ENCODE measurements at places on chromosomes 13 and 19. TPM values are rescaled to one million over a fixed set of nuclear protein-coding genes. Genes with fewer than 3 reads are reported as not detected.

PTPRH gene
- 15.9 TPM for total RNA-seq

FBXO27 gene
- 16.4 TPM for total RNA-seq

DNA sequence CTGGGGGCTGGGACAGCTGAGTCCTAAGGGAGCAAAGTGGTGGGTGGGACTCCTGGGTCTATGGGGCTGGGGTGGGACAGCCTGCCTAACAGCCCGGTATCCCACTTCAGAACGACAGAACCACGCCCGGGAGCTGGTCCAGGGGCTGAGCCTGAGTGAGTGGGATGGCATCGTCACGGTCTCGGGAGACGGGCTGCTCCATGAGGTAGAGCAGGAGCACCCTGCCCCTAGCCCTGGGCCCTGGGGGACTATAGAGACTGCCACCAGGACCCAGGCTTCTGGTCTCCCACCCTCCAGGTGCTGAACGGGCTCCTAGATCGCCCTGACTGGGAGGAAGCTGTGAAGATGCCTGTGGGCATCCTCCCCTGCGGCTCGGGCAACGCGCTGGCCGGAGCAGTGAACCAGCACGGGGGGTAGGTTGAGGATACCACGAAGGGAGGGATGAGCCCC lies 8.6 kb downstream of the SPHK2 start:
- no peak for DNase-seq

GRCh38 chr13:66208589-66208988 lies 1021.5 kb downstream of the PCDH9 start:
- DNase-seq: no peak

DNA sequence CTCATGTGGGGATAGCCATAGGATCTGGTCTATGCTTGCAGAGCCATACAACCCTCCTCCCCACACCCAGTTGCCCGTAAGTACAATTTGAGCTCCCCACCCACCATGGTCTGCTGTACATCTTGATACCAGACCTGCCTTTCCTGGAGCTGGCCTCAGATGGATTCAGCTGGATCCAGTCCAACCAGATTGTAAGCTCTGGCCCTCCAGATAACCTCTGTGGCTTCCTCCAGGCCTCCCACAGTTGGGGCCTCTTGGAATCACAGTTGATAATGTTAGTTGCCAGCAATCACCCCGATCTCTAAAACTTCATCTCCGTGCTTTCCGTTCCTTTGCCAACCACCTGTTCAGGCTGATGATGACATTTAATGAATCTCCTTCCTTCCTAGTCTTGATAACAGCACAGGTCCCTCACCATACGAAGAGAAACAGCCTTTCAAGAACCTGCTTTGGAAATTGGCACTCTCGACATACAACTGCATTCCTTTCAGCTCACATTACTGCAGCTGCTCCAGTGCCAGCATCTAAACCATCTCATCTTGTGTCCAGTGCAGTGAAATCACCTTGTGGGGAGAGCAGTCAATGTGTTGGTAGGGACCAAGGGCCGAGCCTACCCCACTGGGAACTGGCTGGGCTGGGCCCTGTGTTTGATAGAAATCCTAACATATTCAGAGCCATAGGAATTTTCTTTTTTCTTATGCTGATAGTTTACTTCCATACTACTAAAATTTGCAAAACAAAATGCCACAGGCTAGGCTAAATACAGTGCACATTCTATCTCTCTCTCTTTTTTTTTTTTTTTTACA lies 15.1 kb upstream of the FOXO1 start:
- DNase-seq: no peak

CGB3 gene
- not detected for total RNA-seq

FCAR gene
- not detected for total RNA-seq

GRCh38 chr19:45511074-45511473 lies 3.8 kb downstream of the VASP start:
- no peak for DNase-seq

DNA sequence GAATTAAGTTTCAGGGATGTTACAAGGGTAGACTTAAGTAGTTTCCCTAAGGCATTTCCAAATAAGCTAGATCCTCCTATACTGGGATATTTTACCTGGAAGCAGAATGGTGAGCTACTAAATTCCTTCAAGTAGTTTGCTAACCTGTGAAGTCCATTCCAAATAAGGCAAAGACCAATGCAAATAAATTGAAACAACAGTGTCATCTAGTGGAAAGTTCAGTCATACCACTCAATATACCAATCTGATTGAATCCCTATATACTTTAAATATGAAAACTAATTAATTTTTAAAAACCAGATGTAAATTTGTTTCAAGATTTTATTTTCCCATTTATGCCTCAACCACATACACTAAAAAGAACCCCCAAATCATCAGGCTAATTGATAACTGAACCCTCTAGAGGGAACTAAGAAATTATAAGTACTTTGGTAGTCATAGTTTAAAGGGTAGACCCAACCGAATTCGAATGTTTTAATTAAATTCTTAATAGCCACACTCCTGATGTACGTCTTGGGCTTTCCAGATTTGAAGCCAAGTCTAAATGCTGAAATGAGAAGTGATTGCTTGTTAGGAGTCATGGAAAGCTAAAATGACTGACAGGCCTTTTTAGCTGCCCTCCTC lies 223.7 kb downstream of the TBC1D4 start:
- DNase-seq: peak; percentile 23

- no peak for DNase-seq
These were observed 28.5 kb downstream of the FBN3 start for GRCh38 chr19:8120636-8121480.
